ENCODE measurements at places on chromosomes 12 and 14.

DNA sequence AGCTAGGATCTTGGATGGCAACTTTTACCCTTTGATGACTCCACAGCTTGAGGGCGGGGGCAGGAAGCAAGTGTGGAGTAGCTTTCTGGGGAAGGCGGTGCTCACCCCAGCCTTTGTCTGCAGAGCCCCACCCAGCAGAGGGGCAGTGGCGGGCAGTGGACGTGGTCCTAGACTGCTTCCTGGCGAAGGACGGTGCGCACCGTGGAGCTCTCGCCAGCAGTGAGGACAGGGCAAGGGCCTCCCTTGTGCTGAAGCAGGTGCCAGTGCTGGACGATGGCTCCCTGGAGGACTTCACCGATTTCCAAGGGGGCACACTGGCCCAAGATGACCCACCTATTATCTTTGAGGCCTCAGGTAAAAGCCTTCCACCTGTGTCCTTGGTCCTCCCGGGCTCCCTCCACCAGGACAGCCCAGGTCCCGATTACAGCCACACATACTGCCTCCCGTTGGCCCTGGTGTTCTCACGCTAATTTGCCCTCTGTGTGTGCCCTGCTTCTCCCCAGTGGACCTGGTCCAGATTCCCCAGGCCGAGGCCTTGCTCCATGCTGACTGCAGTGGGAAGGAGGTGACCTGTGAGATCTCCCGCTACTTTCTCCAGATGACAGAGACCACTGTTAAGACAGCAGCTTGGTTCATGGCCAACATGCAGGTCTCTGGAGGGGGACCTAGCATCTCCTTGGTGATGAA, 1.2 kb downstream of the TAPBPL start:
- no peak for DNase-seq

GRCh38 chr12:6567112-6567670, 900 bp downstream of the NOP2 start:
- no peak for DNase-seq

- peak; percentile 15 for DNase-seq
These were observed 52.0 kb downstream of the SLC38A4 start for GRCh38 chr12:46773586-46774321.

GRCh38 chr12:8080120-8080519, 2.0 kb upstream of the NECAP1 start:
- no peak for DNase-seq

GRCh38 chr12:69112616-69113015, 126.8 kb upstream of the CPSF6 start:
- no peak for DNase-seq

DNA sequence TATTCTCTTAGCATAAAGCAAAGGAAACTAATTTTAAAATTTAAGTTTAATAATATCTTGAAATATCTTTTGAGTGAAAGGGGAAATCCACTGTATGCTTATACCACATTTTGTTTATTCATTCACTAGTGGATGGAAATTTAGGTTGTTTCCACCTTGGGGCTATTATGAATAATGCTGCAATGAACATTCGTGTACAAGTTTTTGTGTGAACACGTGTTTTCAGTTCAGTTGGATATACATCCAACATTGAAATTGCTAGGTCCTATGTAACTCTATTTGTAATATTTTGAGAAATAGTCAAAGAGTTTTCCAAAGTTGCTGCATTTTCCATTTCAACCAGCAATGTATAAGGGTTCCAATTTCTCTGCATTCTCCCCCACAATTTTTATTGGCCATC, 83.7 kb upstream of the ETV6 start:
- DNase-seq = no peak

- DNase-seq = no peak
These were observed 96.3 kb upstream of the BBS10 start for GRCh38 chr12:76444408-76444984.

- DNase-seq = no peak
These were observed 992 bp downstream of the DNAH10 start for GRCh38 chr12:123763093-123763492.

GRCh38 chr12:107955966-107956643, 173.0 kb upstream of the WSCD2 start:
- no peak for DNase-seq

DNA sequence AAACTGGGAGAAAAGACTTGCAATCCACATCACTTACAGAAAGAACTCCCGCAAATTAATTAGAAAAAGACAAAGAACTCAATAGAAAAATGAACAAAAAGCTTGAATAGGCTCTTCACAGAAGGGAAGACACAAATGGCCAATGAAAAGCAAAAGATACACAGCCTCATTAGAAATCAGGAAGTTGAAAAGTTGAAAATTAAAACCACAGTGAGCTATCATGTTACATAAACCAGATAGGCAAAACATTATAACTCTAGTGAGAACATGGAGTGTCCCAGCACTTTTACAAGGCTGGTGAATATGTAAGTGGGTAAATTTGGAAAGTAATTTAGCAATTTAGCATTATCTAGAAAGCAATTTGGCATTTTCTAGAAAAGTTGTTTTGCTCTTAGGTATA, 158.4 kb upstream of the RASSF8 start:
- DNase-seq = no peak

Data from urothelium cell line (cell line).